ENCODE measurements at places on chromosomes 5 and 9.

GRCh38 chr9:99075246-99075912 lies 29.5 kb upstream of the TGFBR1 start:
- DNase-seq, result no peak

DNA sequence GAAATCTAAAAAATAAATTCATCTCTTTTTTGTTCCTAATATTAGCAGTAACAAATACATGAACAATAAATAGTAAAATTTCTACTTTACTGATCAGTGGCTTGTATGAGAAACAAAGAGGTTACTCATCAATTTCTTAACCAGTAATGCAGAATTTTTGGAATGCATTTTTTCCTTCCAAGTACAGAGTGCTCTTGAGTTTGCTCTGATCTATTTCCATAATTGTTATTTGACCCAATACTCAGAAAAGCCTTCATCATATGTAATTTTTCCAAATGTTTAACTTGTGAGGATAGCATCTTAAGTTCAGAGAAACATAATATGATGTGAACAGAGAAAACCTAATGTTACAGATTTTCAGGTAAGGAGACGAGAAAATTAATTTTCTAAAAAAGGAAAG lies 47.3 kb downstream of the FBN2 start:
- no peak for DNase-seq

DNA sequence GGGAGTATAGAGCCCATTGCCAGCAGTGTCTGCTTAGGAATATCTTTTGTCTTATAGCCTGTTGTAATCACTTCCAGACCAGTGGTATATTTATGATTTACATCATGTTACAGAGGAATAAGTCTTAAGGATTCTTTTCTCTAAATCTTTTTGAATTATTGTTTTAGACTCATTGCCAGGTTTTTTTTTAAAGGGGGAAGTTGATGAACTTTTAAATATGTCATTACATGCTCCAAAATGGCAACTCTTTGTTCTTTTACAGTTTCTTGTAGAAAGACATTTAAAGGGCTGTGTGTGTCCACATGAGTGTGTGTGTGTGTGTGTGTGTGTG lies 59.4 kb upstream of the NFIB start:
- no peak for DNase-seq

DNA sequence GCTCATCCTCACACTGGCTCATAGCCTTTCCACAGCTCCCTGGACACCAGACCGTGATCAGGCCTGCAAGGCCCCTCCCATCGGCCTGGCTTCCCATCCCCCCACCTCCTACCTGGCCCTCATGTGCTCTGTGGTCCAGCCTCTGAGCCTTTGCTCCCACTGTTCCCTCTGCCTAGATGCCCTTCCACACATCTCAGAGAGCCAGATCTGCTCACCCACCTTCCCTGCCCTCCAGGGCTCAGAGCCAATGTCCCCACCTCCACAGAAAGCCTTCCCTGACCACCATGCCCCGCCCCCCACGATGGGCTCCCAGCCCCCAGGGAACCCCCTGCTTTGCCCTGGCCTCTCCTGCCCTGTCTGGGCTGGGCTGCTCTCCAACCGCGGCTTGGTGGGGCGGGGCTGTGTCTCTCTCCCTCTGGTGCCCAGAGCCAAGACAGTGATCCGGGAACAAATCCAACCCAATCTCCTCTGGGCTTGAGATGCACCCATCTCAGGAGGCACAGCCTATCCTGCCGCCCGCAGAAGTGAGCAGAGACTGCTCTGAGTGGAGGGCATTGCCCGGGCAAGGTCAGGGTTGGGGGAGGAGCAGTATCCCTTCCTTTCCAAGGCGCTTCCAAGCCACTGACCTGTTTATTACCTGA lies 1.6 kb downstream of the NINJ1 start:
- no peak for DNase-seq

- no peak for DNase-seq
Measured at GRCh38 chr5:139395844-139396640, 1.1 kb upstream of the PROB1 start.

DNA sequence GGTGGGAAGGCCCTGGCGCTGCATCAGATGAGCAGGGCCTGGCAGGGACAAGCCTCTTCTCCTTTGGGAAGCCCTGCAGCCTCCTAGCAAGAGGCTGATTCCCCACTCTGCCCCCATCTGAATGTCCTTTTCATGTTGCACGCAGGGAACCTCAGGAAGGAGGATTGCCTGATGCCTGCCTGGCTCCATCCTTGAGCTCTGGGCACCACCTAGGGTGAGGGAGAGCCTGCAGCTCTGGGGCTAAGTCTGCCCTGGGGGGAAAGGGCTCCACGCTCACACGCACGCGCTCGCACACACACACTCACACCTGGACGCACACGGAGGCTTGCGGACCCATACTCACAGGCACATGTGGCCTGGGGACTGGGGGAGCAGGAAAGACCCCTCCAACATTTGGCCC lies 86.6 kb downstream of the LMX1B start:
- no peak for DNase-seq

DNA sequence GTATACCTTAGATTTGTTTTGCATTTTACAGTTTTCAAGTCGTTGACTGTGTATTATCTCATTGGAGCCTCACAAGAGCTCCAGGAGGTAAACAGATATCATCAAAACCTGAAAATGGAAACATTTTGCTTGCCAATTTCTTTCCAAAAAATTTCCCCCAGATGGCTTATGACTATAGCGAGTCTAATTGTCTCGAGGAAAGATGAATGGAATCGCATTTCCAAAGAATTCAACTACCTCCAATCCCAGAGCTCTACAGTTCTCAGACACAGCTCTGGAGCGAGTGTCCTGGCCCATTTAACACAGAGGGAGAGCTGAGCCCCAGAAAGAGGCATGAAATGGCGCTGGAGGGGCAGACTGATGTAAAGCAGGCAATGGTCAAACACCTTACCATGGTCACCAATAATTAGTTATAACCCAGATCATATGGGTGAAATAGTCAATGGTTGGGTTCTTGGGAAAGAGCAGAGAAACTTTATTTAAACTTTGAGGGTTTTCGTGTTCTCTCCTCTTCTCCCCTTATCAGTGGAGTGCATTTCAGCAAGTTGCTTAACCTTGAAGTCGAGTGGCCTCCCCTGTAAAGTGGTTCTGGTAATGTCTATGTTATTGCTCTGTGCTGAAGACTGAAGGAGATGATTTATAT lies 168.2 kb downstream of the ZDHHC21 start:
- peak; percentile 89 for DNase-seq

GRCh38 chr9:124381170-124381945 lies 33.9 kb downstream of the PSMB7 start:
- DNase-seq, result no peak

DNA sequence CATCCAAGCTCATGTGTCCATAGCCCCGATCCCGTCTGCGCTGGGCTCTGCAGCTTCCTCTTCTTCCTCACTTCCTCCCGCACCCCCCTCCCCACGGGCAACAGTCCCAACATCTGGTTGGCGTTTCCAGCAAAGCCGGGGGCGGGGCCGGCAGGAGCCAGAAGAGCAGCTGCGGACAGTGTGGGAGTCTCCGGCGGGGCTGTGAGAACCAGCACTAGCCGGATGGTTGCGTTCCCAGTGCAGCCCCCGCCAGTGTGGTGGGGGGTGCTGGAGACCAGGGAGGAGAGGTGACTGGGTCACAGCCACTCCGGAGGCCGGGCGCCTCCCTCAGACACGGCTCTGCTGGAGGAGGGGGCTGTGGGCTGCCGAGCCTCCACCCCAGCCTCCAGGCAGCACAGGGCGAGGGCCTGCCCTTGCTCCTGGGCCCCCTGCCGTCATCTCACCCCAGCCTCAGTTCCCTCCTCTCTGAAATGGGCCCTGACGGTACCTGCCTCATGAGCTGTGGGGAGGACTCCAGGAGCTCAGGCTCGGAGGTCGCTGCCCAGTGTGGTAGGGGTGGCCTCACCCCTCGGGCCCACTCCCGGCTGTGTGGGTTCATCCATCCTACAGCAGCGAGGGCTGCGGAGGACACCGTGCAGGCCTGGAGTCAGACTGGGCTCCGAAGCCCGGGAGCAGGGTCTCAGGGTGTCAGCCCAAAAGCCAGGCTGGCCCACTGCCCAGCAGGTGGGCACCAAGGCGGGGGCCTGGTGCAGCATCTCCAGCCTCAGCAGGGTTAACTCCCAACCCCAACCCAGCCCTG lies 41.5 kb upstream of the NOTCH1 start:
- no peak for DNase-seq

GRCh38 chr5:10521466-10522223 lies 42.2 kb upstream of the ANKRD33B start:
- DNase-seq, result no peak

- no peak for DNase-seq
Measured at GRCh38 chr5:74231697-74232096, 408.8 kb downstream of the ENC1 start.

DNA sequence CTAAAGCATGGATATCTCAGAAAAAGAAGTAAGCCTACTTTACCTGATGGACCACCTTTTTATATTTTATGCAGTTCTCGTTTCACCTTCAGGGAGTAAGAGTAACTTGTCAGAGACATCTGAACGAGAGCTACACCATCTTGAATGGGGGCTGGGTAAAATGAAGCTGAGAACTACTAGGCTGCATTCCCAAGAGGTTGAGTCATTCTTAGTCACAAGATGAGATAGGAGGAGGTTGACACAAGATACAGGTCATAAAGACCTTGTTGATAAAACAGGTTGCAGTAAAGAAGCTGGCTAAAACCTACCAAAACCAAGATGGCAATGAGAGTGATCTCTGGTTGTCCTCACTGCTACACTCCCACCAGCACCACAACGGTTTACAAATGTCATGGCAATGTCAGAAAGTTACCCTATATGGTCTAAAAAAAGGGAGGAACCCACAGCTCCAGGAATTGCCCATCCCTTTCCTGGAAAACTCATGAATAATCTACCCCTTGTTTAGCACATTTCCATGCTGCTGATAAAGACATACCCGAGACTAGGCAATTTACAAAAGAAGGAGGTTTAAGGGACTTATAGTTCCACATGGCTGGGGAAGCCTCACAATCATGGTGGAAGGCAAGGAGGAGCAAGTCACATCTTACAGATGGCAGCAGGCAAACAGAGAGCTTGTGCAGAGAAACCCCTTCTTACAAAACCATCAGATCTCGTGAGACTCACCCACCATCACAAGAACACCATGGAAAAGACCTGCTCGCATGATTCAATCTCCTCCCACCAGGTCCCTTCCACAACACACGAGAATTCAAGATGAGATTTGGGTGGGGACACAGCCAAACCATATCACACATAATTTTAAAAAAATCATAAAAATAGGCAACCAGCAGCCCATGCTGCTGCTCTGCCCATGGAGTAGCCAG lies 62.5 kb downstream of the GIN1 start:
- DNase-seq, result no peak

- no peak for DNase-seq
Measured at GRCh38 chr5:181052672-181053487, 12.8 kb downstream of the BTNL9 start.

- DNase-seq, result no peak
Measured at GRCh38 chr5:113147101-113147508, 170.5 kb downstream of the DCP2 start.

DNA sequence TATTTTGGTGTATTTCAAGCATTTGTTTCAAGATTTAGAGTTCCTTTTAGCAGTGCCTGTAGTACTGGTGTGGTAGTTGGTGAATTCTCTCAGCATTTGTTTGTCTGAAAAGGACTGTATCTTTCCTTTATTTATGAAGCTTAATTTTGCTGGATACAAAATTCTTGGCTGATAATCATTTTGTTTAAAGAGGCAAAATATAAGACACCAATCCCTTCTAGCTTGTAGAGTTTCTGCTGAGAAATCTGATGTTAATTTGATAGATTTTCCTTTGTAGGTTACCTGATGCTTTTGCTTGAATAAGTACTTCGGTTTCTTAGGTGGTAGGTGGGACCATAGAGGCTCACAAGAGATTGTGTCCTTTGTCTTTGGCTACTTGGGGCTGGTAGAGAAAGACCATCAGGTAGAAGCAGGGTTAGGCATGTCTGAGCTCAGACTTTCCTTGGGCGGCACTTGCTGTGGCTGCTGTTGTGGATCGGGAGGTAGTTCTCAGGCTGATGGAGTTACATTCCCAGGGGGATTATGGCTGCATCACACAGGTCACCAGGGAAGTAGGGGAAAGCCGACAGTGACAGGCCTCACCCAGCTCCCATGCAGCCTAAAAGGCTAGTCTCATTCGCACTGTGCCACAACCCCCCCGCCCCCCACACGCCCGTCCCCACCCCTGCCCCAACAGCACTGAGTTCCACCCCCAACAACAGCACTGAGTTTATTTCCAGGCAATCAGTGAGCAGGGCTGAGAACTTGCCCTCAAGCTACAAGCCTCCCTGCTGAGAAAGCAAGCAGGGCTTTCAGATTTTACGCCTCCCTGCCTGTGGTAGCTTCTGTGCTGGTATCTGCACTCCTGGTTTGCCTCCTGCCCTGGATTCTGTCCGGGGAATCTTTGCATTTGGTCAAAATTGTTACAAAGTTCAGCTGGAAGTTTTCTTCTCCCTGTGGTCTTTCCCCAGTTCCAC lies 127.1 kb upstream of the GLRA1 start:
- DNase-seq, result no peak

GRCh38 chr5:87307796-87308423 lies 40.2 kb downstream of the RASA1 start:
- DNase-seq, result no peak

- DNase-seq, result no peak
Measured at GRCh38 chr5:127311781-127312525, 21.4 kb downstream of the MEGF10 start.

DNA sequence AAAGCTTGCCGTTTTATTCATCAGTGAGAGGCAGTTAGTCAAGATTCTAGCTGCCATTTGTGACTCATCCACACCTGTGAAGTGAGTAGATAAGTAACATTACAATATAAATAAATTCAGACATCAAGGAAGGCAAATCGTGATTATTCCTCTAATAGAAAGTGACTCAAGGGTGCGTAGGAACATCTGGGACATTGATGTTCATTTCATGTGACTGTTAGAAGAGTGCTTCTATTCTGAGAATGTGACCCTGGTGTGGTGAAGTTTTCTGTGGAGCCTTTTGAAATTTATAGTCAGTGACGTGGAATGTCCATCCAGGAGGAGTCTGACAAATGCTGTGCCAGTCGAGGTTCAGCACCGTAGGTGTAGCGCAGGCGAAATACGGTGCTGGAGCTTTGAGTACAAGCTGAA lies 48.4 kb upstream of the FAM240B start:
- DNase-seq, result no peak

DNA sequence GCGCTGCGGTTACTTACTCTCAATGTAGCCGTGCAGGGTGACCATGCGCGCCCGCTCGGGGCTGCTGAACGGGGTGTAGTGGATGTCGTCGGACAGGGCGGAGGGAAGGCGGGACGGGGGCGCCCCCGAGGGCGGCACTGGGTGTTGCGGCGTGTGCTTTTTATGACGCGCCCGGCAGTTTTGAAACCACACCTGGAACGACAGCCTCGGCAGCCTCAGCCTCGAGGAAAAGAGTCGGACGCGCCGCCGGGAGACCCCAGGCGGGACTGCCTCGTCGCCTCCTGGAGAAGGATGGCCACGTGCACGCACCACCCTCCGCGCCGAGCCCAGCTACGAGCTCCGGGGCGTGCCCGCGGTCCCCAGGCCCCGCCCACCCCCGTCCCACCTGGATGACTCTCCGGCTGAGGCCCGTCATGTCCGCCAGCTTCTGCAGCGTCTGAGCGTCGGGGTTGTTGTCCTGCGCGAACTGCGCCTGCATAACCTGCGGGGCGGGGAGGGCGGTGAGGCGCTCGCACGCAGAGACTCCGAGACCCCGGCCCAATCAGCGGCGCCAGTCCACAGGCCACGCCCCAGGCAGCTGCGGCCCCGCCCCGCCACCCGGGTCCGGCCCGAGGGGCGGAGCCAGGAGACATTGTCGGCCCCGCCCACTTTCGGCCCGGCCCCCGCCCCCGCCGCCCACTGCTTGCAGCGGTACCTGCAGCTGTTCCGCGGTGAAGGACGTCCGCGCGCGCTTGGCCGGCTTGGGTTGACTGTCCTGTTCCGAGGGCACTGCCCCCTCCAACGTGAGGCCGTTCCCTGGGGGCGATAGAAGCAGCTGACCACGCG lies 15.0 kb downstream of the LHX6 start:
- peak; percentile 43 for DNase-seq

- DNase-seq, result no peak
Measured at GRCh38 chr5:146016764-146017484, 80.5 kb downstream of the SH3RF2 start.
